ENCODE measurements at places on chromosomes 3 and 15. TPM values are rescaled to one million over a fixed set of nuclear protein-coding genes. Genes with fewer than 3 reads are reported as not detected.

PEX5L gene
- total RNA-seq: 0.31 TPM

PRRT3 gene
- total RNA-seq: 7.9 TPM

DNA sequence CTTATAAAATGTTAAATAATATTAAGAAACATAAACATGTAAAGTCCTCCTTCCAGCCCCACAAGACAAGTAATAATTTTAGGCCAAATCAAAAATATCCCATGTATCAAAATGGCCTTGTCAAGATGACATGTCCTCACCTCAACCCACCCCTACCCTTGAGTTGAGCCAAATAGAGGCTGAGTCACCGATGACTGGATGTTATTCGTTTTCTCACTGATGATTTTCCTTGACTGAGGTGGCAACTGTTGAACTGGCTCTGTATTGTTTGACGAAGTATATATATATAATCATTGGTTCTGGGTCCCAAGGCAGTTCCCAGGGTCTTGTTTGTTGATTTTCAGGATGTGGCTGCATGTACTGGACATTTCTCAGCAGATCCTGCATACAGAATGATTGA, 75.3 kb downstream of the TMEM108 start:
- H3K27me3 ChIP-seq: peaks cover 11% of the 10 kb centered on the region
- H3K27ac ChIP-seq: no peak overlapping the region
- no peaks in the 10 kb centered on the region for H3K36me3 ChIP-seq
- H3K4me1 ChIP-seq: no peaks in the 10 kb centered on the region
- no peak overlapping the region for H3K4me3 ChIP-seq

DNA sequence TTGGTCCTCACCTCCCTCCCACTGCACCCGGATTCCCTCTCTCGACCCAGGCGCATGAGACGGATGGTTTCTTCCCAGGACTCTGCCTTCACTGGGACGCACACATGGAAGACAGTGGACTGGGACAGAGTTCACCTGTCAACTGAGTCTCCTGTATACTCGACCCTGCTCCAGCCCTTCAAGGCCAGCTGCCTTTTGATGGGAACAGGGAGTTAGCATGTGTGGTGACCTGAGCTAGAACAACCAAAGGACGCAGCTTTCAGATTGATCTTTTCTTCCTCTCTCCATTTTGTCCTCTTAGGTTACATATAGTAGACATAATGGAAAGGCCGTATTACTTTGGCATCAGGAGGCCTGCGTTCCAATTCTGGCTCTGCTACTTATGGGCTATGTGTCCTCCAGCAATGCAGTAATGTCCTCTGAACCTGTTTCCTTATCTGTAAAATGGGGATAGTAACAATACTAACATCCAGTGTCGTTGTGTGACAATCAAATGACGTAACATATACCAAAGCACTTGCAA, 94.1 kb downstream of the PEX5L start:
- DNase-seq: no peak
- H3K4me1 ChIP-seq: no peaks in the 10 kb centered on the region
- peak overlapping the region; percentile 73 for H3K4me3 ChIP-seq
- no peaks in the 10 kb centered on the region for H3K36me3 ChIP-seq
- H3K27ac ChIP-seq: no peak overlapping the region
- peaks cover 15% of the 10 kb centered on the region for H3K27me3 ChIP-seq

DNA sequence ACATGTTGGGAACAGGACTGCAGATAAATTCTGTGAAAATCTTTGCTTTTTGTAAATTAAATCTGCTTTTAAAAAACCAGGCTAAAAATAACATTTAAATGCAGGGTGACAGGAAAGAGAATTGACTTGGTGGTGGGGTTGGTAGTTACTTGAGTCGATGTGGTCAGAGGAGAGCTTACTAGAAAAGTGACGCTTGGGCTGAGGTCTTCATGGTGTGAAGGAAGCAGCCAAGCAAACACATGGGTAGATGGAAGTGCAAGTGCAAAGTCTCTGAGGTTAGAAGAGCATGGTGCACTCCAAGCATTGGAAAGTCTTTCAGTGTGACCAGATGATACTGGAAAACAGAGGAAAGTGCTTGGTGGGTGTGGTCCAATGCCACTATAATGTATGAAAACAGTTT, 86.4 kb upstream of the THBS1 start:
- H3K4me3 ChIP-seq: no peak overlapping the region
- peaks cover 18% of the 10 kb centered on the region for H3K4me1 ChIP-seq
- H3K36me3 ChIP-seq: no peaks in the 10 kb centered on the region
- no peak for DNase-seq

- DNase-seq: no peak
- peaks cover 6% of the 10 kb centered on the region for H3K27me3 ChIP-seq
- H3K4me1 ChIP-seq: no peaks in the 10 kb centered on the region
- no peaks in the 10 kb centered on the region for H3K36me3 ChIP-seq
Measured at GRCh38 chr15:61798631-61799030, 261.6 kb downstream of the VPS13C start.

- no peak overlapping the region for H3K27ac ChIP-seq
- DNase-seq: no peak
- H3K4me1 ChIP-seq: no peaks in the 10 kb centered on the region
- H3K4me3 ChIP-seq: no peak overlapping the region
- H3K27me3 ChIP-seq: no peaks in the 10 kb centered on the region
Measured at GRCh38 chr15:41842229-41842628, 3.6 kb downstream of the PLA2G4B start.

GRCh38 chr3:158672215-158673176, at the start of gene LXN:
LXN (minus strand) TSS chr3:158672648; CDS start chr3:158672478, 170 bp downstream.
- H3K36me3 ChIP-seq: no peaks in the 10 kb centered on the region
- no peaks in the 10 kb centered on the region for H3K27me3 ChIP-seq
- H3K4me1 ChIP-seq: peaks cover 18% of the 10 kb centered on the region
- H3K4me3 ChIP-seq: peak within 1 kb of the TSS; percentile 84
- DNase-seq: peak; percentile 88
- H3K27ac ChIP-seq: peak within 1 kb of the TSS; percentile 95

DNA sequence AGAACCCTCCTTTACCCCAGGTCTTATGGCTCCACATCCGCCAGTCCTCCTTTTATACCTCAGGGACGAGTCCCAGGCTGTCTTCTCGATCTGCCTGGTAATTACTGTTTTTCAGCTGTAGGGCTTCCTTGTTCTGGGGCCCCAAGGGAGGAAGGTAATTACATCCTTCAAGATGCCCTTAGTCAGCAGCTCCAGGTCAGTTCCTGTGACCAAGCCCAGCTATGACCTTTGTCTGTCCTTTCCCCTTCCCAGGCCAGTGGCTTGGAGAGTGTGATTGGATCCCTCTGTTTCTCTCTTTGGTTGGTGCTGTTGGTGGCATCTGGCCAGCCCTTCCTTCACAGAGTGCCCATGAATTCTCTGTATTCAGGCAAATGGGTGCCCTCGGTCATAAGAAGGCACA, 92.6 kb downstream of the AAGAB start:
- H3K36me3 ChIP-seq: peaks cover 5% of the 10 kb centered on the region
- no peaks in the 10 kb centered on the region for H3K27me3 ChIP-seq
- H3K4me1 ChIP-seq: peaks cover 10% of the 10 kb centered on the region
- no peak overlapping the region for H3K27ac ChIP-seq
